ENCODE measurements at places on chromosomes 16 and 17.

DNA sequence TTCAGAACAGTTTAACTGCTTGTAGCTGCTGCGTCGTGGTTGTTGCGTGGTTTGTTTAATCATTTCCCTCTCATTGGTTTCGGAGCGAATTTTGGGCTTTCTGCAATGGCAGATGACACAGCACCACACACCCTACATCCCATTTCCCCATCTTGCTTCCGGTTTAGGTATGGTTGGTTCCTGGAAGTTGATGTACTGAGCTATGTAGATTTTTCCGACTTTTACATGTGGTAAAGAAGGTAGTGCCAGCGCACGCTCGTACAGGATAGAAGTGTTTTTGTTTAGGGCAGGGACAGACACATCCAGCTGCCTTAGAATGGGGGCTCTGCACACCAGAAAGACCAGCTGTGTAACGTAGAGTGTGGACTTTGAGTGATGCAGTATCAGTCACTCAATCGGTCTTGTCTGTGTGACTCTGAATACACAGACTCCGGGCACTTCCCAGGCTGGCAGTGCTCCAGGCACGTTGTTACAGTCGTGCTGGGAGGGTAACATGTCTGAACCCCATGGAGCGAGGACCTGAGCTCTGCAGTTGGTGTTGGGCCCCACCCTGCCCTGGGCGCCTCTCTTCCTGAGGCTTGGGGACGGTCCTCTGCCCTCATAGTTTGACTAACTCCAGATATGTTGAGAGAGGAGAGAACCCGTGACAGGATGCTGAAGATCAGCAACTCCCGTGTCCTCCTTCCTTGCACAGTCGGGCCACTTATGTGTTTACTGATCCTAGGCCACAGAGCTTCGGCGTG, 172.0 kb upstream of the CHMP6 start:
- DNase-seq, result no peak

DNA sequence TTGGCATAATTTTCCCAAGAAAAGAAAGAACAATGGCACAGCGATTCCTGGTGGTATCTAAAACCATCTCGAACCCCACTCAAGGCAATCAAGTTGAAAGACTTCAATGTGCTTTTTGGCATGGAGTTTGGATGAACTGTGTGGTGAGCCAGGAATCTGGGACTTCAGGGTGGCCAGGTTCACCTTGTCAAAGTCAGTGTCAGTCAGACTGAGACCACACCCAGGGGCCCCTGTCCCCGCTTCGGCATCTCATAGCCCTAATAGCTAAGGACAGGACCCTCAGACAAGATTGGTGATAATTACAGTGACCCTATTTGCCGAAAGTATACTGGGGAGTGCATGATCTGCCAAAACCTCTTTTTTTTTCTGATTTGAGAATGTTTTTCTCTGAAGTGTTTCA, 25.8 kb downstream of the WFDC1 start:
- DNase-seq, result no peak

- no peak for DNase-seq
Measured at GRCh38 chr16:81630635-81631031, 148.5 kb upstream of the PLCG2 start.

GRCh38 chr17:49729069-49729468, 21.3 kb upstream of the SLC35B1 start:
- no peak for DNase-seq

DNA sequence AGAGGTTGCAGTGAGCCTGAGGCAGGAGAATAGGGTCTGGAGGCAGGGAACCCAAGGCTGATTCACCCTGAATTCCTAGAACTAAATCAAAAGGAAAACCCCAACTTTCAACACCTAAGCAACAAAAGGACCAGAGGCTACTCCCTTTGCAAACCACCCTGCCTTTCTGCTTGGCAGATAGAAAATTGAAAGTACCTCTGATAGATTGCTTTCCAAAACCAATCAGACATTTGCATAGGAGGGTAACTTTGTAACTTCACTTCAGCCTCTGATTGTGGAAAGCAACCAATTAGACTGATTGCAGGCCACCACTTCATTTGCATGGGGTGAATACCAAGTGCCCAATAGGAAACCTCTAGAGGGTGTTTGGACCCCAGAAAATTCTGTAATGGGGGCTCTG, 10.9 kb upstream of the TMEM98 start:
- DNase-seq, result no peak

- no peak for DNase-seq
Measured at GRCh38 chr17:351875-352420, 659 bp downstream of the RPH3AL start.

GRCh38 chr17:3690094-3690715, 5.8 kb downstream of the P2RX5 start:
- DNase-seq, result no peak

GRCh38 chr16:1992704-1993317, 3.0 kb downstream of the SYNGR3 start:
- DNase-seq, result no peak

- DNase-seq, result no peak
Measured at GRCh38 chr16:55478827-55479429, at the start of gene MMP2. Gene MMP2 (plus strand): TSS chr16:55479198. CDS start chr16:55479480, 282 bp downstream.

- DNase-seq, result no peak
Measured at GRCh38 chr17:4198995-4199394, 56.0 kb downstream of the CYB5D2 start.

DNA sequence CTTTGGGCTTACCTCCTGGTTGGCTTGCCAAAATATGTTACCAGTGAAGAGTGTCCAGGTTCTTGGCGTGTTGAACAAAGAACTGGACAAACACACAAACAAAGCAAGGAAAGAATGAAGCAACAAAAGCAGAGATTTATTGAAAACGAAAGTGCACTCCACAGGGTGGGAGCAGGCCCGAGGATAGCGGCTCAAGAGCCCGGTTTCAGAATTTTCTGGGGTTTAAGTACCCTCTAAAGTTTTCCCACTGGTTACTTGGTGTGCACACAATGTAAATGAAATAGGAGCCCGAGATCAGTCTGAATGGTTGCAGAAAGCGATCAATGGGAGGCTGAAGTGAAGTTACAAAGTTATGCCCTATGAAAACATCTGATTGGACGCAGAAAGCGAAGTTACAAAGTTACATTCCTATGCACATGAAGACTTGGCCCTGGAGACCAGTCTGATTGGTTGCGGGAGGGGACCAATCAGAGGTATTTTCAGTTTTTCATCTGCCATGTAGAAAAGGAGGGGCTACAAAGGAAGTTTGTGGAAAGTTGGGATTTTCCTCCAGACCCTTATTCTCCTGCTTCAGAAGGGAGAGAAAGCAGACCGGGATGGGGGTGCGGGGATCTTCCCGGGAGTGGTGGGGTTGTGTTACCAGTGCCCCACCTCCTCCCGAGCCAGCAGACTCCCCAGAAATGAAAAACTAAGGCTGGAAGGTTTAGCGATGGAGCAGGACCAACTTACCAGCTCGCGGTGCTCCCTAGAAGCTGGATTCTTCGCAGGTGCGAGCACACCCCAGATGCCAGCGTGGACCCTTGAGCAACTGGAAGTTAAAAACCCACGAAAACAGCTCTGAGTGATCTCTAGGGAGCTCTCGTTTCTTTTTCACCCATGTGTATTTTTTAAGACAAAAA, at the start of gene SLFN12:
SLFN12 (minus strand) TSS at position 325 of the 899 bp plus-strand sequence. CDS start 9,472 bp downstream, outside the sequence.
- DNase-seq, result peak; percentile 33

DNA sequence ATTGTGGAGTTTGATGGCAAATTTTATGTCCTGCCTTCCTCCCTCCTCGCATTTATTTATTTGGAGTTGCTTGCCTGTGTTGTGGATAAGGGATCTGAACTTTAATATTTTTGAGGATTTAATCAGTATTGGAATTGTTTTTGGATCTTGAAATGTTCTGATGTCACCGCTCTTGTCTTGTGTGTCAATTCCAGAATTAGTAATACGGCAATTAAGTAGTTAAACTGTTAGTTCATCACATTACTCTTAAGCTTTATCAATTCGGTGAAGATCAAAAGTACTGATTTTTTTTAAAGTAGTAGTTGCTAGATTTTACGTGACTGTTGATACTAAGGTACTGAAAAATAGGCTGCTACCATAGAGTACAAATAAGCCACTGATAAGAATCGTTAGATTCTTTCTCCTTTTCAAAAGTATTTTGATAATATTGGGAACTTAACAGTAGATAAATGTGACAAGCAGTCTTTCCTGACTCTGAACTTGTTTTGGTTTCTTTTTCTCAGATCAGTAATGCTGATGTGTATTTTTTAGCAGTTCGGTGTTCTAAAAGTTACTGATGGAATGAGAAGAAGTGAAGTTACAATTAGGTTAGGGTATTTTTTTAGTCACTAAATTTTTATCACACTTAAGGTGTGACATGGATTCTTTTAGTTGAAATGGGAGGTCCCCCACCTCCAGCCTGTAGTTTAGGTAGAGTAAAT, 2.0 kb downstream of the RBBP6 start:
- no peak for DNase-seq

All from activated CD4-positive, alpha-beta T cell treated with anti-CD3 and anti-CD28 coated beads, Interleukin-2, amount 50 U/mL, for 4 hours (primary cell).